ENCODE measurements at places on chromosomes 7 and 10.

- no peak for DNase-seq
Measured at GRCh38 chr7:25495342-25496250, 267.3 kb upstream of the NPVF start.

DNA sequence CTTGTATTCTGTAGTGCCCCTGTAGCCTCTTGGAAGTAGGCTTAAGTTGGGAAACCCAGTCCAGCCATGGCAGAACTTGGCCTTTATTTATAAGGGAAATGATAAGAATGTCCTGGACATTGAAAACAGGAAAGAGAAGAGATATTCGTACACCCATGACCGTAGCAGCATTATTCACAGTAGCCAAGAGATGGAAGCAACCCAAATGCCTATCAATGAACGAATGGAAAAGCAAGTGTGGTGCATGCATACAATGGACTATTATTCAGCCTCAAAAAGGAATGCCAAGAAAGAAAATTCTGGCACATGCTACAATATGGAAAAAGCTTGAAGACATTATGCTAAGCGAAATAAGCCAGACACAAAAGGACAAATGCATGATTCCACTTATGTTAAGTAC is 315.3 kb downstream of the CXCL12 start:
- no peak for DNase-seq

DNA sequence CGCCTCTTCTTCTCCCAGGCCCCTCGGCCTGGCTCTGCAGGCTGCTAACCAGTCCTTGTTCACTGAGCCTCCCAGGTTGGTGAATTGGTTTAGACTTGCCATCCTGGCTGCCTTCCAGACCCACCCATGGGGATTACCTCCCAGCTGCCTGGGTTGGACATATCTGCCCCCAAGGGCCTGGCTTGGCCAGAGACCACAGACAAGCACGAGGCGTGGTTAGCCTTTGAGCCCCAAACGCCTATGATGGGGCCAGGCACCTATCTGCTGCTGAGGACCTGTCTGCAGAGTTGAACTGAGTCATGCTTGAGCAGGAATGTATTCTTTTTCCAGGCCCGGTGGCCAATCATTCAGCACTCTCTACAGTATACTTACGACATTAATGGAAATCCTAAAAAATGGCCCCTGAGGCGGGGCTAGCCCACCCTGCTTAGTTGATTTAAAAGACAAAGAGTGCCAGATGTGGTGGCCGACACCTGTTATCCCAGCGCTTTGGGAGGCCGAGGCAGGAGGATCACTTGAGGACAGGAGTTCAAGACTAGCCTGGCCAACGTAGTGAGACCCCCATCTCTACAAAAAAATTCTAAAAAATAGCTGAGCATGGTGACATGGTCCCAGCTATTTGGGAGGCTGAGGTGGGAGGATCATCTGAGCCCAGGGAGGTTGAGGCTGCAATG is 361.5 kb downstream of the FRMD4A start:
- no peak for DNase-seq

DNA sequence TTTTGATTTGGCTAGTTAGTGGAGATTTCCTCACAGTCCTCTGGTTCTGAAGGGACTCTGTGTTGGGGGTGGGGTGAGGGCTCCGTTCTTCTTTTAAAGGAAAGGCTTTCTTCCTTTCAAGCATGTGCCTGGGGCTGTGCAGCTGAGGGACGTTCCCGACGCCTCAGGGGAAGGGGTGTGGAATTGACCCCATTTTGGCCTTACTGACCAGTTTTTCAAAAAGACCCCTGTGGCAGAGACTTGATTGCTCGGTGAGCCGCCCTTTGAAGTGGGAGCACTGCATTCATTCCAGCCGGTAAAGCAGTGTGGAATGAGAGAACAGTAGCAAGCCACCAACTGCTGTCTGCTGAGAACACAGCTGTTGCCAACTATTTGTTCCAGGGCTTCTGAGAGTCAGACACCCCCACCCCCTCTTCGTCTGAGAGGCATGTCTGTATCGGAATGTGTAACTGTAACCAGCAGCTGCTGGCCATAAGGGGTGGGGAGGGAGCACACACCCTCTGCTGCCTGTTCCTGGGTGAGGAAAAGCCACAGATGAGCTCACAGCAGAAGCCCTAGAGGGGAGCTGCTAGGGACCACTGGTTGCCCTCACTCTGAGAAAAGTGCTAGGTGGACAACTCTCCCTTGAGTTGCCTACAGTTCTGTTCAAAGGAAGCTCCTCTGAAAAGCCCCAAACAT is 33.2 kb downstream of the WBP1L start:
- DNase-seq = no peak

DNA sequence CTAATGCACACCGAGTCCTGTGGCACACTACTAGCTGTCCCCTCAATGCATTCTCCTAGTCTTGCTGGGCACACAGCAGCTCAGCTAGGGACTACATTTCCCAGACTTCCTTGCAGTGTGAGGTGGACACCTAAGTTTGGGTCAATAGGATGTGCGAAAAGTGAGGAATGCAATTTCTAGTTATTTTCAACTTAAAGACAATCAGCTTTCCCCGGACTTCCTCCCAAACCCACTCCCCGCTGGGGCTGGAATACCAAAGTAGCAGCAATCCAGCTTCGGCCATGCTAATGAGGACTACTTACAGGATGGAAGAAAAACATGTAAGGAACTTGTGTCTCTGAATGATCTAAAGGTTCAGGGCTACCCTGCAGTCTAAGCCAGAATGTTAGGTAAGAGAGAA is 286.4 kb upstream of the LRRN3 start:
- DNase-seq = no peak

- no peak for DNase-seq
Measured at GRCh38 chr10:131963811-131964210, 17.9 kb downstream of the BNIP3 start.

- no peak for DNase-seq
Measured at GRCh38 chr7:128091106-128091505, 59.9 kb upstream of the LRRC4 start.

DNA sequence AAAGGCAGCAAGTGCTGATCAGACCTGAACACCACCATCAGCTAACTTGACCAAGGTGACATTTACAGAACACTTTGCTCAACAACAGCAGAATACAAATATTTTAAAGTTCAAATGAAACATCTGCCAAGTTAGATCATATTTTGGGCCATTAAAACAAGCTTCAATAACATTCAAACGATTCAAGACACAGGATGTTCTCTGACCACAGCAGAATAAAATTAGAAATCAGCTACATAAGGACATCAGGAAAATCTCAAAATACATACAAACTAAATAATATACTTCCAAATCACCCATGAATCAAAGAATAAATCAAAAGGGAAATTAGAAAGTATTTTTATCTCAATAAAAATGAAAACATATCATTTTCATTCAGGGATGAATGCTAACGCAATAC is 173.0 kb downstream of the PKD1L1 start:
- no peak for DNase-seq

GRCh38 chr7:150778738-150779301 is 21.3 kb downstream of the TMEM176B start:
- peak; percentile 57 for DNase-seq

DNA sequence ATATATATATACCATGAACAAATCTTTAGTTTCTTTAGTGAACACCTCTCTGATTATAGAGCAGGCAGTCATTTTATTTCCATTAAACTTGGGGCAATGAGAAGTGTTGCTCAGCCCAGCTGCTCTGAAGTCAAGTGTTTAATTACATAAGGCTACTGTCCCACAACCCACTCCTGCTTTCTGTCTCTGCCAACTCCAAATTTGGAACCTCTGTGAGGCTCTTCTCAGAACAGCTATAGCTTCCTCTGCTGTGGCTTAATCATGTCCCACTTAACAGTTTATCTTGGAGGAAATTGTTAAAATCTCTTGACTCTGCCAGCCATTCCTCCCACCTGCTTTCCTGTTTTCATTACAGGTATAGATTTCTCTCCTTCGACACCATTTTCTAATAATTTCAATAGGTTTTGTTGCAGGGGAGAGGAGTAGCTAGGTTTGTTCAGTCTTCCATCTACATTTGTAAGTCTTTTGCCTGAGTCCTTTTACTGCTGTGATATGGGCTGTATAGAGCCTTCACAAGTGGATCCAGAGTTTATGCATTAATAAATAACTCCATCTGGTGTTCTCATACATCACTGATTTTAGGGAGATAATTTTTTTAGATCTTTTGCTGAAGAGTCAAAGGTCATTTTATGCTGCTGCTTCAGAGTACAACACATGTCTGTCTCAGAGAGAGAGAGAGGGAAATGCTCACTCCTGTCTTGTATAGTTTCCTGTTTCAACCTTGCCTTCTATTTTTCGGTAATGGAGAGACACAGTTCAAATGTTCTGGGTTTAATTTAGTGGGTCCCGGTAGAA is 170.4 kb downstream of the WNT2 start:
- DNase-seq = no peak

DNA sequence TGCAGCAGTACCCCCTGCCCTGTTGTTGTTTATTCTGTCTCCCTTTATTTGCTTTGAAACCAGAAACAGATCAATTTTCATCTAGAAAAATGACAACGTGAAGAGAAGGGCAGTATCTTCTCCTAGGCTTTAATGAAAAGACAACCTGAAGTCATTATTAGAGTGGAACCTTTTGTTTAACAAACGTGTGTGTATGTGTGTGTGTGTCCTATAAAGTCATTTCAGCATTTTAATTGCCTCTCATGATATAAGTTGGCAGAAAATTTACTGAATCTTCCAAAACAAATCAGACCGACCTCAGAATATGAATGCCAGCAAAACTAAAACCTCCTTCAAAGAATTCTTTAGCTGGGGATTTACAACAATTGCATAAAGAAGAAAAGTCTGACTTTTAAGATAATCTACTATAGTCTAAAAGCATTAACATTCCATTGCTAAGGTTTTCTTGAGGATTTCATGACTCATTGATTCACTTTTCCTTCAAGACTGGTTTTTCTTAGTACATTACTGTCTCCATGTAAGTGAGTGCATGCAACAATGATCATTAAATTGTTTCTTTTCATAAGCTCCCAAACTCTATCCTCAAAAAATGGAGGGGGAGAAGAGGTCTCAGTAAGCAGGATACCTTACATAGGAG is 3.2 kb downstream of the GLI3 start:
- no peak for DNase-seq

DNA sequence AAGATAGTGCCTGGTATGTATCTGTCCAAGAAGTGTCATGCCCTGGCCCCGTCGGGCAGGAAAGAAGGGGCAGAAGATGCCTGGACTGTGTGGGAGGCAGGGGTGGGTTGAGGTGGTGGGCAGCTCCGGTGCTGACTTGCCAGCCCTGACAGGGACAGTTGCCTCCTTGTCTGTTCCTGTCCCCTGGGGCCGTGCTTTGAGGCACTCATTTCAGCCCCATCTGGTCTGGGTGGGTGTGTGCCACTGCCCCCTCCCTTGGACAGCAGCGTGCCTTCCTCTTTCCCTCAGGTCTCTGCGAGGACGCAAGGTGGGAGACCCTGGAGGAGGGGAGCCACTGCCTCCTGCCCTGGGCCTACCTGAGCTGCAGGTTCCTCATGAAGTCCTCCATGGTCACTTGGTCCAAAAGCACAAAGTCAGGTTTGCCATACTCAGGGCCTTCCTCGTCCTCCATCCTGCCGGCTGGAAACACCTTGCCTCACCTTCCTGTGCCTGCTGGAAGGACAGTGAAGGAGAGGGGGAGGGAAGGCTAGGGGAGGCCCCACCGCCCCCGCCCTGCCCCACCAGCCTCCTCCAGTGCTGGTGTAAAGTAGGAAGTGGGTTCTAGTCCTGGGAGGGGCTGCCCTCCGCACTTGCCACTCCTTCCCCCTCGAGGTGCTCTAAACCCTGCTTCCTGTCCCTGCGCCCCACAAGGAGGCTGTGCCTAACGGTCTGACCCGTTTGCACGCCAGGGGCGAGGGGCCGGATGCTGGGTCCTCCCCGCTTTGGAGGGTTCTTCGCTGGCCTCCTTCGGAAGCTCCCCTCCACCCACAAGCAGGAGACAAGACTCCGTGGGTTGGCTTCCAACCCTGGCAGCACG is at the start of gene MYO1G:
MYO1G (minus strand) TSS at position 505 of the 856 bp plus-strand sequence; CDS start at position 451, 54 bp downstream.
- peak; percentile 75 for DNase-seq

DNA sequence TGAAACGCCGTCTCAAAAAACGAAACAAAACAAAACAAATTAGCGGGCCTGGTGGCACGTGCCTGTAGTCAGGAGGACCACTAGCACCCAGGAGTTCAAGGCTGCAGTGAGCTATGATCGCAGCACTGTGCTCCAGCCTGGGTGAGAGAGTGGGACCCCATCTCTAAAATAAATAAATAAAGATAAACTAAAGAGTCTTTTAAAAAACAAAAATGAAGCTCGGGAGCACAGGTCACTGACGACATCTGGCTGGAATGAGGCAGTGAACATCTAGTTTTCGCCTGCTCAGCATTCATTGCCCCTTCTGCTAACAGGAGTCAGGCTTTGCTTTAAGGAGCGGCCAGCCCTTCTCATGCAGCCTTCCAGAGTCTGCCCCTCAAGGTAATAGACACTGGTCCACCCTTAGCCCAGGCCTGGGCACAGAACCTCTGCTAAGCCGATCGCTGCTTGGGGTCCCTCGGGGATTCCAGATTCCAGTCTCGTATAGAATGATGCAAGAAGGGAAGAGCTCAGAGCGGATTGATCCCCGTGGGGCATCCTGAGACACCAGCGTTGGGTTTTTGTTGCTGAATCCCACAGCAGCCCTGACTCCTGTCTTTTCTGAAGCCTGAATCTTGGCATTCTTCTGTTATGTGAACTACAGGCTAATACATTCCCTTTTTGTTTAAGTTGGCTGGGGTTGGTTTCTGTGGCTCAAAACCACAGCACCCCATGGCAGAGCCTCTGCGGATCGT is 14.2 kb upstream of the FOXK1 start:
- no peak for DNase-seq

- no peak for DNase-seq
Measured at GRCh38 chr7:149237502-149237901, 1.9 kb upstream of the ZNF212 start.

- no peak for DNase-seq
Measured at GRCh38 chr7:80540836-80541235, 29.0 kb upstream of the GNAT3 start.

- no peak for DNase-seq
Measured at GRCh38 chr7:746155-747061, 19.3 kb upstream of the PRKAR1B start.

DNA sequence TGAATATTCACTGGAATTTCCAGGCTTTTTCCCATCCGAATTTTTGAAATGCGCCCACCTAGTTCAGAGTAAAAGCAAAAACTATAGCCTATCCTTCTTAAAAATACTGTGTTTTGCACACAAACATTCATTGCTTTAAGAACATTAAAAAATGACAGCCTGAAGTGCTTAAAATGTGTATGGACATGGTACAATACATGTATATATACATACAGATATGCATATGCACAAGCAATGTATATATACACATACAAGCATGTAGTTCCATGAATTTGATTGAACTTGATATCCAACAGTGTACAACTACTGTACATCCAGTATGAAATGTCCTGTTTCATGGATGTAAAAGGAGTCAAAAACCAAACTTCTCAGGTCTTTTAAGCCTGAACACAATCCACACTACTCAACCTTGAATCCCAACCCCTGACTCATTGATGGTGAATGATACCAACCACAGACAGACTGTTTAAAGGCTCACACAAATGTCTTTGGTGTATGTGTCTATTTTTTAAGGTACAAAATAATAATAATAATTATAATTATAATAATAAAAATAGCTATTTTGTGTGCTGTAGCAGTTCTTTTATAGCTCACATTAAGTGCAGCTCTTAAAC is 14.8 kb downstream of the INHBA start:
- no peak for DNase-seq

GRCh38 chr7:28609608-28610007 is 197.3 kb downstream of the CREB5 start:
- no peak for DNase-seq

Data from stimulated activated CD8-positive, alpha-beta memory T cell treated with anti-CD3 and anti-CD28 coated beads, Interleukin-4, amount 100 ng/mL, for 4 hours (primary cell).